ENCODE measurements at places on chromosomes 7 and 10.

GRCh38 chr10:38032886-38033285 lies 22.4 kb downstream of the ZNF33A start:
- DNase-seq, result no peak

- DNase-seq, result no peak
Measured at GRCh38 chr10:10295537-10295936, 722.1 kb upstream of the CELF2 start.

DNA sequence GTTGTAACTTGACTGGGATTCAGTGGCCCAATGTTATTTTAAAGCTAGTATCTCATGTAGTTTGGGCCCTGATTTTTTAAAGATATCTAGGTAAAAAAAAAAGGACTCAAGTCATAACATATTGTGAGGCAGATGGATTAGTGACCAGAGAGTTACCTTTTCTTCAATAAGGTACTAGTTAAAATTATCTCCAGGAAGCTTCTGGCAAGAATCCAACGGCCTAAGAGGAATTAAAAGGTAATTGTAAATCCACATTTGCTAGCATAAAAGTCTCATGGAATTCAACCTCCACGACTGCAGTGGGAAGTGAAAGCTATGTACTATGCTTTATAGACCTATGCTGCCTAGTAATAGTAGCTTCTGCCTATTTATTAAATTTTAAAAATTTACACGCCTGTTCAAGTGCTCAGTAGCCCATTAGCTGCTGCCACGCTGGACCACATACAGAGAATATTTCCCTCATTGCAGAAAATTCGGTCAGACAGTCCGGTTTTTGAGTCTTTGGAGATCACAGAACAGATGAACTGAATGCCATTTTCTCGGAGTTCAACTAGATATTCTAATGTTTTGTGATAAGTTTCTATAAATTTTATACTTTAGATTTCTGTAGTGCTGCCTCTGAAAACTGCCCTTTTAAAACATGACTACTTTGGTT lies 118.4 kb downstream of the NSUN6 start:
- no peak for DNase-seq

- no peak for DNase-seq
Measured at GRCh38 chr10:129021594-129022304, 445.3 kb upstream of the MGMT start.

DNA sequence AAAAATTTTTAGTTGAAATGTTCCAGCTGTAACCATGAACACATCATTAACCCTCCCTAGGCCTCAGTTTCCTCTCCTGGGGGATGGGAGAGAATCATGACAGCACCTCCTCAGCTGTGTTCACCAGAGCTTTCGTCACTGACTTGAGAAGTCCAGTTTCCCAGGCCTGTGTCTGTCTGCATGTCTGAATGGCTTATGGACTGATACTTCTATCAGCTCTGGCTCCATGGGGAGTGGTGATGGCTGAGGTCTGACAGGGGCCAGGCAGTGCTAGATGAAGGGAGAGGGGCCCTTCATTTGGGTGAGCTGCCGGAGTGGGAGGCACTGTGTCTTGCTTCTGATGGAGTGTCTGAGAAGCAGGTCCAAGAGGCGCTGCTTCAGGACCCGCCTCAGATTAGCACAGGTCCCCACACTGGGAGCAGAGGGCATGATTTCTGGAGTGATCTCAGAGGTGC lies 192.9 kb downstream of the PTPN20 start:
- no peak for DNase-seq

- DNase-seq, result no peak
Measured at GRCh38 chr10:98323221-98324164, 55.5 kb upstream of the LOXL4 start.

DNA sequence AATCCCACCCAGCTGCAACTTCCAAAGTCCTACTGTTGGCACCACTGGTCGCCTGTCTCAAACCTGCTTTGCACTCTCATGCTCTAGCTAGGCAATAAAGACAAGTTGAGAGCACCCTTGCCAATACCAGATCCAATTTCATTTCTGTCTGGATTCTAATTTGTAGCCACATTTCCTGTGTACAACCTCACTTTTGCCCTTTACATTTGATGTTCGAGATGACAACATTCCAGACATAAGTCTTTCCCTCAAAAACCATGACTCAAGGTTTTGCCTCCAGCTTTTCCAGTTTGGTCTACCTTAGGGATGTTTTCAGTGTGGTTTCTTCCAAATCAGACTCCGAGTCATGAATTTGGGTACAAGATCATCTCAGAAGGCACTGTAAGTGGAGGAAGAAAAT lies 309.0 kb downstream of the GPAM start:
- DNase-seq, result no peak

- no peak for DNase-seq
Measured at GRCh38 chr10:30973737-30974136, 57.9 kb downstream of the ZNF438 start.
